ENCODE measurements at places on chromosomes 2 and 18.

- no peak for DNase-seq
Observed at GRCh38 chr2:10132043-10132575, 9.6 kb downstream of the RRM2 start.

GRCh38 chr18:43587538-43588153 is 310.4 kb upstream of the SYT4 start:
- DNase-seq: no peak

- no peak for DNase-seq
Observed at GRCh38 chr18:57666818-57667497, 45.3 kb upstream of the NARS1 start.

DNA sequence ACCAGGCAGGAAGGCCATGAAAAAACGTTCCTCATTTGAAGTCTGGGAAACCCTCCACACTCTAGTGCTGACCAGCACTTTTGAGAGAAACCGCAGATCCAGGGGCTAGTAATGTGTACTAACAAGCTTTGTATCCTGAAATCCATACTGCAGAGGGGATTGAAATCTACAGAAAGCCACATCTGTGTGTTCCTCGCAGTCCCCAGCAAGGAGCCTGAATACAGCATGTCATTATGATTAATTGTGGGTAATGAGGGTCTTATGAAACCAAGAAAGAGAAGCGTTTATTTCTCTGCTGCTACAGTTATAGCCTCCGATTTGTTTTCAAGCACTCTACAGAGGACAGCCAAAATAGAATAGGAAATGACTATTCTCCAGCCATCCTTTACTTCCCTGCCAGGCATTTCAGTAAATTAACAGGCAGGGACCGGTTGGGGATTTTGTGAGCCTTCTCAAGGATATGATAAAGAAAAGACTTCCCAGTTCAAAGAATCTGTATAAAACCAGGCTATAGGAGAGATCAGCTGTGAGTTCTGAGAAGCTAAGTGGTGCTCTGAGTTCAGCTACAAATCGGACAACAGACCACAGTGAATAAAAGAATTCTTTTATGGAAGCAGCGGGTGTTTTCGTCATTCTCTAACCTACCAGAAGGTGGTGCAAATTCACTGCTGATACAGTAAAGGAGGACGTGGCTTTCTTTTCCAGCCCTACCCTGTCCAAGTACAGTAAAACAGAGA is 133.4 kb downstream of the INSIG2 start:
- no peak for DNase-seq

GRCh38 chr2:109148991-109149645 is 20.1 kb downstream of the SH3RF3 start:
- DNase-seq: no peak
